ENCODE measurements at places on chromosomes 2 and 18.

- DNase-seq, result no peak
Measured at GRCh38 chr18:46601141-46601805, 55.7 kb downstream of the LOXHD1 start.

GRCh38 chr2:160220545-160221009 lies 20.5 kb upstream of the ITGB6 start:
- DNase-seq, result no peak

DNA sequence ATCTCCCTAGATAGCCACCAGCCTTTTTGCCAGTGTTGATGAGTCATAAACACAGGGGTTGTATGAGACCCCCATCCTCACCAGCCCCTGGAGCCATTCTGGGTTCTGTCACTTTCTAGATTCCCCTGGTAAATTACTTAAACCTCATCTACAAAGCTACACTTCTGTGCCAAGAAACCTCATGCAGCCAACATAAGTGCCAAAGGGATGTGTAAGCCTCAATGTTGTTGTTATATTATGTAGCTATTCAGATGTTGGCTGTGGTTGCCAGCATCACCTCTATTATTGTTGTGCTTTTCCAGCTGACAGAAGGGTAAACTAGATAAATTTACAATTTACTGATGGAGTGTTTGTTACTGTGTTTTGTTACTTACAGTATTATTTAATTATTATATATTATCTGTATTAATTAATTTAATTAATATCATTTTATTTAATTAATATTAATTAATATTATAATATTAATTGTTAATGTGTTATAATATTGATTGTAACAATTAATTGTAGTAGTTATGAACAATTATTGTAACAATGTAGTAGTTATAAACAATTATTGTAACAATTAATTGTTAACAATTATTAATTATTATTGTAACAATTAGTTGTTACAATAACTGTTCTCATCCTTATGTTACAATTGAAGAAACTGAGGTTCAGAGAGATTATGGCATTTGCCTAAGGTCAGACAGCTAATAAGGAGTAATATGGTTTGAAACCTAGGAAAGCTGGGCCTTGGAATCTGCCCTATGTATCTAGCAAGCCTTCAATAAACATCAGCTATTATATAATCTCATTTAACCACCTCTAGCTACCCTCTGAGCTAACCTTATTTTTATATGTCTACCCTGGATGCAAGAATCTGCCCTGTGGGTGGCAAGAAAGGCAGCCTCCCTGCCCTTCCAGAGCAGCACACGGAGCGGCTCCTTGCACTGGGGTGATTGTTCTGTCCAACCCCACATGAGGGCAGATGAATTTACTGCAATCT lies 36.1 kb downstream of the PSTPIP2 start:
- no peak for DNase-seq

DNA sequence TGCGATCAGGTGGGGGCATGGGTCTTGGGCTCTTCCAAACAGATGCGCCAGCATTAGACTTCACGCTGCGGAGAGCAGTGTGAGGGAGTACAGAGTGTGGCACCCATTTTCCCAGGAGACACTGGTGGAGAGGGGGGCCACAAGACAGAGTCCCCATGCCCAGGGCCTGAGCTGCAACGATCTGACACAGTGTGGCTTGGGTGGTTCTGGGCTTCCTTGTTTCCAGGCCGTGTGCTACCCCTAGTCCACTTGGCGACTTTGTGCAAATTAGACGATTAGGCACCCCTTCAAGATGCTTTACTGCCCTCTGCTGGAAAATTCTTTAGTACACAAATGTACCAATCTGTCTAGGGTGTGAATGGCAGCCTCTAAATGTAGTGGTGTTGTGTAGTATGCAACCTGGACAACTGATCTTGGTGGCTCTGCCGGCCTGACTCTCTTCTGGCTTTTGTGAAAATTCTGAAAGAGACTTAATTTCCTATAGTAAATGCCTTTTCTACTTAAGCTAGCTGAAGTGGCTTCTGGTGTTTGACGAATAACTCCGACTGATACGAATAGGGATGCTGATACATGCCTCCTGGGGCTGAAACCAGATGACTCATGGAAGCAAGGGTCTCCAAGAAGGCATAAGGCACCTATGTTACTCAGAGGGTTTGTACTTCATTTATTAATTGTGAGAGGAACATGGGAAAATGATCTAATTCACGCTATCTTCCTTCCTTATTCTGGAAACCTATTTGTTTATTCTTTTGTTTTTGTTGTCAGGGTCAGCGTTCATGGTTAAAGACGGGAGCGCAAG lies 92.3 kb upstream of the SMAD2 start:
- no peak for DNase-seq
